ENCODE measurements at places on chromosomes 1 and 21.

DNA sequence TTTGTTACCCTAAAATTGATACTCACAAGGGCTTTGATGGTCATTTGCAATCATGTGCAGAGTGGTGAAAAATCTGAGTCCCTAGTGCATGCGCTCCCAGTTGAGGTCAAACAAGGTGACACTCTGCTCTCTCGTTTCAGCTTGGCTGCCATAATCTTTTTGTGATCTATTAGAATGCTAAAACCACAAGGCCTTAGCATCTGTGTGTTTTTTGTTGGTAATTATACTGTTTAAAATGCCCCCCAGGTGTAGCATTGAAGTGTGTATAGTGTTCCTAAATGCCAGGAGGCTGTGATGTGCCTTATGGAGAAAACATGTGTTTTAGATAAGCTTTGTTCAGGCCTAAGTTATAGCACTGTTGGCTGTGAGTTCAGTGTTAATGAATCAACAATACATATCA is 89.3 kb downstream of the PLD5 start:
- DNase-seq = no peak

- DNase-seq = no peak
Measured at GRCh38 chr1:190084552-190084951, 393.1 kb downstream of the BRINP3 start.

GRCh38 chr1:207017615-207018559 is 14.7 kb downstream of the C1orf116 start:
- DNase-seq = no peak

DNA sequence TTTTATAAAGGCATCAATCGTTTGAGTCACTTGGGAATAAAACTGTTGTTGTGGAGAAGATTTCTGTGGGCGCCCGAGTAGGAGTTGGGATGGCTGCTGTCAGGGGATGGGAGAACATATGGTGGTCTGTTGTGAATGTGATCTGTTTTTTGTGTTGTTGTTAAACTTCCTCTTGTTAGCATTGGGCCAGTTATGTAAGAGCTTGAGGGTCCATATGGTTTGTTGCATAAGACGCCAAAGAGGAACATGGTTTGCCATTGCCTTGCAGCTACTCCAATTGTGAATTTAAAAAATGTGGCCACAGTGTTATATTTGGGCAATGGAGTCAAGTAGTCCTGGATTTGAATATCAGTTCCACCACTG is 136.1 kb upstream of the JUN start:
- no peak for DNase-seq

- no peak for DNase-seq
Measured at GRCh38 chr1:172472495-172472894, 28.6 kb upstream of the PIGC start.

DNA sequence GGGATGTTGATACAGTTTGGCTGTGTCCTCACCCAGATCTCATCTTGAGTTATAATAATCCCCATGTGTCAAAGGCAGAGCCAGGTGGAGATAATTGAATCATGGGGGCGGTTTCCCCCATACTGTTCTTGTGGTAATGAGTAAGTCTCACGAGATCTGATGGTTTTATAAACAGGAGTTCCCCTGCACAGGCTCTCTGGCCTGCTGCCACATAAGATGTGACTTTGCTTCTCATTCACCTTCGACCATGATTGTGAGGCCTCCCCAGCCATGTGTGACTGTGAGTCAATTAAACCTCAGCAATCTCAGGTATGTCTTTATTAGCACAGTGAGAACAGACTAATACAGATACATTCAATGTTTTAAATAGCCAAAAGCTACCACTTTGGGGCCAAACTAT is 41.1 kb downstream of the SLC35F3 start:
- DNase-seq = no peak
